Activated naive CD8-positive, alpha-beta T cell treated with anti-CD3 and anti-CD28 coated beads for 36 hours (primary cell): ENCODE measurements at places on chromosomes 2 and 18. TPM values are rescaled to one million over a fixed set of nuclear protein-coding genes. Genes with fewer than 3 reads are reported as not detected.

Gene IL36A
- not detected for total RNA-seq

DNA sequence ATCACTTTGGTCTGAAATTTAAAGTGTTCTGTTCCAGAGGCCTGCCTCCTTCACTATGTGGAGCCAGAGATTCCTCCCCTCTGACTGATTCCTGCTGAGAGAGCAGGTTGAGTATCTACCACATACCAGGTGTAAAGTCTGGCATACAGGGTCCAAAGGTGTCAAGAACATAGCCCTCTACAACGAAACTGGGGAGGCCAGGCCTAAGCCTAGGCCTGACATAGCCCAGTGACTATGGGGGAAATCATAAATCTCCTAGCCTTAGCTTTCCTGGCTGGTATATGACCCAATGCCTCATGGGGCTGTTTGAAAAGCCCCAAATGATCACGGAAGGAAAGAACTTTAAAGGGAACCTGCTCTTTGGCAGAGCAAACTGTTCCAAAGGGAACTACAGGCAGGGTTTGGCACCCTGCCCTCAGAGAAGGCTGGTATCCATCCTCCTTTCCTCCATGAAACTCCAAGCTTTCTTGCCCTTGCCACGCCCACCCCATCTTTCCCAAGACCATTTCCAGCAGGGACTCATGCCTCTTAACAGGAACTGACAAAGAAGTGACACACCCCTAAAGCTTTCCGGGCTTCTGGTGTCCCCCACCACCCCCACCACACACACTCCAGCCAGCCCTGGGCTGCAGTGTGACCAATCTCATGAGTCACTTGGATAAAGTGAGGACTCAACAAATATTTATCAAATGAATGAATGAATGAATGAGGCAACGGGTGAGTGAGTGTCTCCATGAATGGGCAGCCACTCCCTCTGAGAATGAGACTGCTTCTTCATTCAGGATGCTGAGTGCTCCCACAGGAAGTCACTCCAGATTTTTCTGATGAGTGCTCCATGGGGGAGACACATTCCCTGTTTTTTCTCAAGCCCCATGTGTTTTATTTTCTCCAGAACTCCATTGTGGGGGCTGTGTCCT lies 114.5 kb upstream of the STPG4 start:
- no peak overlapping the region for H3K27ac ChIP-seq
- H3K27me3 ChIP-seq = no peaks in the 10 kb centered on the region
- H3K4me1 ChIP-seq = peaks cover 3% of the 10 kb centered on the region
- H3K4me3 ChIP-seq = no peak overlapping the region
- DNase-seq = no peak

DNA sequence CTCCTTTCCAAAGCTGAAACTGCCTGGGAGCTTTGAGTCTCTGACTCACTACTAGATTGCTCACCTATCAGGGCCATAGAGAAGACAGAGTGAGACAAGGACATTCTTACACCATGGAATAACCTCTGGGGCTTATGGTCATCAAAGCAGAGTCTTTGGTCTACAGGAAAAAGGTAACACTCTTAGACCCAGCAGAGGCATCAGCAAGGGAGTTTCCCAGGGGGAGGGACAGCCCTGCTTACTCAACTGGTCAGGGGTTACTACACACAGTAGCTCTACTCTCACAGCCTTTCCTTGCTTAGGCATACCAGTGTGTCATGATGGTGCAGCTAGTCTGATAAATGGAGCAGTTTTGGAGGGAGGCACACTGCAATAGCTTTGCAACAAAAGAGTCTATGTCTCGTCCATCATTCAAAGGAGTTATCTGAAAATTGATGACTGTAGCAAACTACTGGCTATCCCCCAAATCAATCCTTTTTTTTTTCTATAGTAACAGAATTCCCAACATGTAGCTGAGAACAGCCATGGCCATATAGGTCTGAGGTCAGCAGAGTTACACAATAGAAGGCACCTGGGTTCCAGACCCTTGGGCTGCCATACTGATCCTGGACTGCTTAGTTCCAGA lies 22.4 kb upstream of the CD28 start:
- no peak overlapping the region for H3K4me3 ChIP-seq
- H3K27ac ChIP-seq = no peak overlapping the region
- peak; percentile 39 for DNase-seq

GRCh38 chr2:9139491-9140443 lies 66.8 kb upstream of the ASAP2 start:
- no peaks in the 10 kb centered on the region for H3K36me3 ChIP-seq
- no peak overlapping the region for H3K27ac ChIP-seq
- peaks cover 13% of the 10 kb centered on the region for H3K27me3 ChIP-seq
- peaks cover 5% of the 10 kb centered on the region for H3K4me1 ChIP-seq
- DNase-seq = peak; percentile 63
- no peak overlapping the region for H3K4me3 ChIP-seq

- H3K36me3 ChIP-seq = no peaks in the 10 kb centered on the region
- H3K4me3 ChIP-seq = no peak overlapping the region
- DNase-seq = no peak
- no peak overlapping the region for H3K27ac ChIP-seq
- H3K4me1 ChIP-seq = no peaks in the 10 kb centered on the region
- peaks cover 9% of the 10 kb centered on the region for H3K27me3 ChIP-seq
These were observed 36.5 kb downstream of the APOB start for GRCh38 chr2:21007129-21008013.

GRCh38 chr2:217048730-217049129 lies 188.9 kb upstream of the TNP1 start:
- H3K4me3 ChIP-seq = no peak overlapping the region
- H3K4me1 ChIP-seq = no peaks in the 10 kb centered on the region
- no peak overlapping the region for H3K27ac ChIP-seq
- no peak for DNase-seq
- no peaks in the 10 kb centered on the region for H3K36me3 ChIP-seq

Gene UGT1A8
- total RNA-seq = not detected

Gene AQP12A
- total RNA-seq = not detected

DNA sequence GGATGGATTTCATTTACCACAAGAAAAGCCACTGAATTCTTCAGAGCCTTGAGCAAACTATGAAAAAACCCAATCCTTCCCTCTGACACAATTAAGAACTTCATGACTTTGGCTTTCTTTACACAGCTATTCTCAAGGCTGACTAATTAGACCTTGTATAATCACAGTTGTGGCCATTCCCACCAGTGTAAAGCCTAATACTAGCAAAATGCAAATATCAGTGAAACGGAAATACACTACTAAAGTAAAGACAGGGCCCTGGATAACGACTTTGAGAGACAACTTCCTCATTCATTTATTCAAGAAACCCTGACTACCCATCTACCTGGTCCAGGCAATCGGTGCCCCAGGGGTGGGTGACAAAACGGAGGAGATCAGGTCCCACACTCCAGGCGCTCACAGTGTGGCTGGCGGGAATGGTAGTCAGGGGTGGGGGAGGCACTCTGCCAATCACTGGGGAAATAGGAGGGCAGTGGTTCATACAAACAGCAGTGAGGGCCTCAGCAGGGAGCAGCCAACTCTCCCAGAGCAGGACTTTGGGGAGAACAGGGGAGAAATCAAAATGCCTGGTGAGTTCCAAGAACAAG lies 28.1 kb downstream of the TMEM163 start:
- no peaks in the 10 kb centered on the region for H3K36me3 ChIP-seq
- peaks cover 12% of the 10 kb centered on the region for H3K27me3 ChIP-seq
- H3K27ac ChIP-seq = no peak overlapping the region
- H3K4me3 ChIP-seq = no peak overlapping the region
- H3K4me1 ChIP-seq = no peaks in the 10 kb centered on the region

Gene GNLY
- 1.5 TPM for total RNA-seq

GRCh38 chr2:15559379-15560139 lies 1.6 kb downstream of the NBAS start:
- no peak overlapping the region for H3K27ac ChIP-seq
- H3K27me3 ChIP-seq = no peaks in the 10 kb centered on the region
- H3K4me3 ChIP-seq = peak overlapping the region; percentile 98
- no peaks in the 10 kb centered on the region for H3K36me3 ChIP-seq

- no peaks in the 10 kb centered on the region for H3K27me3 ChIP-seq
- no peak overlapping the region for H3K4me3 ChIP-seq
- DNase-seq = no peak
- no peak overlapping the region for H3K27ac ChIP-seq
These were observed 14.7 kb upstream of the ERCC3 start for GRCh38 chr2:127308586-127309138.

Gene CPO
- not detected for total RNA-seq

DNA sequence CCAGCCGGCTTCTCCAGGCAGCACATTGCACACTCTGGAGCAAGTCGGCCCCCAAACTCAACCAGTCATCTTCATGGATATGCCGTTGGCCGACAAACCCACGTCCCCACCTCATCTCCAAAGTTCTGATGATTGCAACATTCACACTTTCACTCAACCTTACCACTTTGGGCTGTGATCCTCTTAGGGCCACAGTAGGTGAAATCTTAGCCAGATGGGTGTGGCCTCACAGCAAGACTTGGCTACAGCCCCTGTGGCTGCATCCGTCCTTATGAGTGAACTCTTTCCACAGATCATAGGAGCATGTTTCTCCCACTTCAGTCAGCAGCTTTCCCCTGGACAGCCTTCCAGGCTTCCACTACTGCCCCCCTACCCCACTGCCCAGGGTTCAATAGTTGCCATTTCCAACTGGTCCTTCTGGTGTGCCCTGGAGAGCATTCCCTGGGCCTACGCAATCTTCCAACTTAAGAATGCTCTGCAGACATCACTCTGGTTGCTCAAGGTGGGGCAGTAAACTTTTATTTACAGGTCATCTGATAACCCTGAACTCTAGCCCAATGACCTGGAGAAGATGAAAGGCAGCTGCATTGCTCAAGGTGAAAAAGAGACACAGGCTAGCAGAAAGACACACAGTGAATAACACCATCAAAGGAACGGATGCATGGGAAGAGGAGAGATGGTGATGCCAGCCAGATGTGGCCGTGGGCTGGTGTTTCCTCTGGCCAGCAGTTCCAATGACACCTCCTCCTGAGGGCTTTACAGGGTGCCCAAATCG lies 34.5 kb downstream of the ARL4C start:
- peaks cover 16% of the 10 kb centered on the region for H3K36me3 ChIP-seq
- H3K4me1 ChIP-seq = peaks cover 61% of the 10 kb centered on the region
- peak overlapping the region; percentile 90 for H3K27ac ChIP-seq
- H3K4me3 ChIP-seq = no peak overlapping the region
- H3K27me3 ChIP-seq = no peaks in the 10 kb centered on the region
- no peak for DNase-seq

DNA sequence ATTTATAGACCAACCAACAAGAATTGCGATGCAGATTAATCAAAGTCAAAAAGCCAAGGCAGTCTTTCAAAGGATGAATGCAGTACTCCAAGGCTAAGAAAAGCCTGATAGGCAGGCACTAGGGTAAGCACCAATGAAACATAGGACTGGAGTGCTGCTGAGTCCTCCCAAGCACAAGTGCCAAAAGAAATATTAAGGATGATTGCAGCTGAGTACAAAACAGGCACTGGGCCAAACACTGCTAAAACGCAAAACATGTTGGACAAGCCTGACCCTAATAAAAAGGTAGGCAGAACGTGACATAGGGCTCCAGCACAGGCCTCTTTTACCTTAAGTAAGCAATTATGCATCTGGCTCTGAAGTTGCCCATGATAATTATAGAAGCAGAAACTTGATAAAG lies 160.1 kb upstream of the LRP1B start:
- no peaks in the 10 kb centered on the region for H3K4me1 ChIP-seq
- H3K27ac ChIP-seq = no peak overlapping the region
- no peak for DNase-seq
- no peak overlapping the region for H3K4me3 ChIP-seq
- H3K27me3 ChIP-seq = peaks cover 4% of the 10 kb centered on the region

- no peak for DNase-seq
- no peaks in the 10 kb centered on the region for H3K36me3 ChIP-seq
- peaks cover 5% of the 10 kb centered on the region for H3K27me3 ChIP-seq
- H3K4me1 ChIP-seq = no peaks in the 10 kb centered on the region
- no peak overlapping the region for H3K4me3 ChIP-seq
These were observed 164.0 kb downstream of the RDH14 start for GRCh38 chr2:18396329-18397010.

Gene FABP1
- not detected for total RNA-seq

DNA sequence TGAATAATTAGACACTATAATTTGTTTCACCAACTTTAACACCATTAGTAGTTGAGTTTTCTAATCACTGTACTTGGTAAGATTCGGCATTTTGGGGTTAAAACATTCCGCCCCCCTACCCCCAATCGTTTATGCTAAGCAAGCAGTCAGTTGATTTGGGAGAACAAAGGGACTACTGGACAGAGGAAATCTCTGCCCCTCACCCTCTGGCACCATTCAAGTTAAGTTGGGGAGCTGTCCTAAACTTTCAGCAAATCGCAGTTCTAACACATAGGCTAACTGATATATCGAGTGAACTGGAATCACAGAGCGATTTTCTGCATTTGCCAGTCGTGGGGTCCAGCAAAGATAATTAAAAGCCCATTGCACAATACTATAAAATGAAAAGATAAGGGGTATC lies 5.6 kb downstream of the KLF7 start:
- H3K27ac ChIP-seq = no peak overlapping the region
- H3K27me3 ChIP-seq = no peaks in the 10 kb centered on the region
- H3K4me3 ChIP-seq = no peak overlapping the region

Gene ASXL3
- total RNA-seq = not detected

GRCh38 chr2:233061591-233062450 lies 1.7 kb downstream of the INPP5D start:
- peak; percentile 55 for DNase-seq
- peaks cover 37% of the 10 kb centered on the region for H3K4me1 ChIP-seq
- H3K36me3 ChIP-seq = peaks cover 19% of the 10 kb centered on the region
- H3K27ac ChIP-seq = peak overlapping the region; percentile 98
- H3K4me3 ChIP-seq = peak overlapping the region; percentile 97
- no peaks in the 10 kb centered on the region for H3K27me3 ChIP-seq

GRCh38 chr18:59265246-59265973 lies 7.8 kb downstream of the RAX start:
- peaks cover 16% of the 10 kb centered on the region for H3K4me1 ChIP-seq
- H3K27ac ChIP-seq = no peak overlapping the region
- no peaks in the 10 kb centered on the region for H3K36me3 ChIP-seq
- peak; percentile 28 for DNase-seq

- H3K4me3 ChIP-seq = no peak overlapping the region
- H3K4me1 ChIP-seq = no peaks in the 10 kb centered on the region
- no peak for DNase-seq
- H3K27me3 ChIP-seq = peaks cover 2% of the 10 kb centered on the region
These were observed 206.1 kb downstream of the TTC32 start for GRCh38 chr2:19695706-19696105.

Gene ARL5A
- 81.7 TPM for total RNA-seq

Gene GFPT1
- 34.3 TPM for total RNA-seq

DNA sequence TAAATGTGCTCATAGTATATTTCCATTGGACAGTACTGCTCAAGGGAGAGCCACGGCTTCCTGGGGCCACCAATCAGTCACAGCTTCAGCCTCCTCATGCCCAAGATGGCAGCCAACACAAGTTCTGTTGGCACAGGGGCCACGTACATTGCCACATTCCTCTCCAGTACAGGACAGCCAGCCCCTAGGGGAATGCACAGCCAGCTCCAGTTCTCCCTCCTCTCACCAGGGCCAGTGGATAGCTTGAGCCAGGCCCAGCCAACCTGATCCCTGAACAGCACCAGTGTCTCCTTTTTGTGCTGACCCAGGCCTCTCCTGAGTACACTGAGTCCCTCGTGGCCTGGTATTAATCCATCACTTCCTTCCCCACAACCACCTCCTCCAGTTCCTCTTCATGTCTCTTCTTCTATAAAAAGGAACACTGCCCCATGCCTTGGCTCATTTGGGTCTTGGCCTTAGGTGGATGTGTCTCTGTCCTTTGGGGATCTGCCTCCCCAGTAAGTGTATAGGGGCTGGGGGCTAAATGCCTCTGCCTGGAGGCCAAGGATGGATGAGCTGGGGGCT lies 168.7 kb downstream of the TNS1 start:
- H3K27ac ChIP-seq = no peak overlapping the region
- no peak for DNase-seq
- H3K36me3 ChIP-seq = no peaks in the 10 kb centered on the region
- no peaks in the 10 kb centered on the region for H3K27me3 ChIP-seq
- no peaks in the 10 kb centered on the region for H3K4me1 ChIP-seq
- no peak overlapping the region for H3K4me3 ChIP-seq

Gene ELMOD3
- total RNA-seq = 9.8 TPM

Gene CAPN14
- 0.49 TPM for total RNA-seq
